ENCODE measurements at places on chromosomes 3 and 15. TPM values are rescaled to one million over a fixed set of nuclear protein-coding genes. Genes with fewer than 3 reads are reported as not detected.

RBP2 gene
- total RNA-seq = not detected

- no peak overlapping the region for H3K27ac ChIP-seq
- H3K4me1 ChIP-seq = no peaks in the 10 kb centered on the region
- H3K36me3 ChIP-seq = peaks cover 12% of the 10 kb centered on the region
- no peaks in the 10 kb centered on the region for H3K27me3 ChIP-seq
These were observed 86.2 kb downstream of the USP13 start for GRCh38 chr3:179738998-179739397.

GRCh38 chr3:101252945-101253344, 67.4 kb downstream of the IMPG2 start:
- H3K27me3 ChIP-seq = no peaks in the 10 kb centered on the region
- no peak overlapping the region for H3K4me3 ChIP-seq
- H3K27ac ChIP-seq = no peak overlapping the region
- no peaks in the 10 kb centered on the region for H3K4me1 ChIP-seq

- no peak overlapping the region for H3K4me3 ChIP-seq
- H3K27ac ChIP-seq = no peak overlapping the region
- H3K4me1 ChIP-seq = no peaks in the 10 kb centered on the region
These were observed 16.5 kb downstream of the UROC1 start for GRCh38 chr3:126501054-126501453.

GRCh38 chr3:52188556-52188955, 9.4 kb upstream of the ALAS1 start:
- H3K4me1 ChIP-seq = peaks cover 19% of the 10 kb centered on the region

DNA sequence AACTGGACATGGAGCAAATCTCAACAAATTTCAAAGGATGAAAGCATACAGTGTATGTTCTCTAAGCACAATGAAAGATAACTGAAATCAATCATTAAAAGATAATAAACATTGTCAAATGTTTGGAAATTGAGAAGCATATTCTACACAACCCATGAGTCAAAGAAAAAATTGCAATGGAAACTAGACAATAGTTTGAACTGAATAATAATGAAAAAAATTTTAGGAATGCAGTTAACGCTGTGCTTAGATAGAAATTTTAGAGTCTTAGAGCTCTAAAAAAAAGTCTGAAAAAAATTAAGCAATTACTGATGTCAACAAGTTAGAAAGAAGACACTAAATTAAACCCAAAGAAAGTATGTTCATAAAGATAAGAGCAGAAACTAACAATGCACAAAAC, 15.5 kb downstream of the RABL3 start:
- no peak for DNase-seq
- no peak overlapping the region for H3K27ac ChIP-seq
- no peaks in the 10 kb centered on the region for H3K27me3 ChIP-seq
- no peaks in the 10 kb centered on the region for H3K36me3 ChIP-seq
- no peaks in the 10 kb centered on the region for H3K4me1 ChIP-seq
- no peak overlapping the region for H3K4me3 ChIP-seq

DNA sequence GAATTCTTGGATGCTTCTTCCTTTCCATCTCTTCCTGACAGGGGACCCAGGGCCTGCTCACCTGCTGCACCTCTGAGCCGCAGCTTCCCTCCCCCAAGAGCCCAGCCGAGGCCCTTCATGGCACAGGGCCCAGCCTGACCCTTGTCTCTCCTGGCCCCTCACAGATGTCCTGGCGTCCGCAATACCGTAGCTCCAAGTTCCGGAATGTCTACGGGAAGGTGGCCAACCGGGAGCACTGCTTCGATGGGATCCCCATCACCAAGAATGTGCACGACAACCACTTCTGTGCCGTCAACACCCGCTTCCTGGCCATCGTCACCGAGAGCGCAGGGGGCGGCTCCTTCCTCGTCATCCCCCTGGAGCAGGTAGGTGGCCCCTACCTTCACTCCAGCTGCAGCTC, 66.2 kb downstream of the CORO2B start:
- no peaks in the 10 kb centered on the region for H3K36me3 ChIP-seq
- no peaks in the 10 kb centered on the region for H3K27me3 ChIP-seq
- no peak overlapping the region for H3K27ac ChIP-seq
- H3K4me3 ChIP-seq = no peak overlapping the region

OR5K2 gene
- total RNA-seq = not detected

GRCh38 chr3:17175187-17175807, 290.5 kb downstream of the PLCL2 start:
- no peak for DNase-seq
- no peak overlapping the region for H3K4me3 ChIP-seq
- no peaks in the 10 kb centered on the region for H3K36me3 ChIP-seq
- peaks cover 14% of the 10 kb centered on the region for H3K4me1 ChIP-seq
- no peak overlapping the region for H3K27ac ChIP-seq

DNA sequence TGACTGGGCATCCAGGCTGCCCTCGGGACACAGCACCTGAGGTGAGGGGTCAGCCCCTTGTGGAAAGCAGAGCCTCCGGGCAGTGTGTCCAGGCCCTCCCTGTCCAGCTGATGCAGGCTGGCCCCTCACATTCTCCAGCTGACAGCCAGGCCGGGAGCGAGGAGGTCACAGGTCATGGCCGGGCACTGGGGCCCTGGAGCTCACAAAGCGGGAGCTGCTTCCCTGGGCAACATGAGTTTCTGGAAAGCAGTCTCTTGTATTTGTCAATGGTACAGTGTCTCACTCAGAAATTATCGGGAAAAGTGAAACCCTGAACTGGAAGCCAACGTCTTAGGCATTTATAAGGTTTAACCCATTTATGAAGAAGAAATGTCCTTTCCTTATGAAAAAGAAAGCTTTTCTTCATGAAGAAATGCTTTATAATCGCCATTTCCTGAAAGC, 118.5 kb downstream of the OPA1 start:
- no peak overlapping the region for H3K27ac ChIP-seq
- no peaks in the 10 kb centered on the region for H3K36me3 ChIP-seq
- H3K4me1 ChIP-seq = no peaks in the 10 kb centered on the region

DNA sequence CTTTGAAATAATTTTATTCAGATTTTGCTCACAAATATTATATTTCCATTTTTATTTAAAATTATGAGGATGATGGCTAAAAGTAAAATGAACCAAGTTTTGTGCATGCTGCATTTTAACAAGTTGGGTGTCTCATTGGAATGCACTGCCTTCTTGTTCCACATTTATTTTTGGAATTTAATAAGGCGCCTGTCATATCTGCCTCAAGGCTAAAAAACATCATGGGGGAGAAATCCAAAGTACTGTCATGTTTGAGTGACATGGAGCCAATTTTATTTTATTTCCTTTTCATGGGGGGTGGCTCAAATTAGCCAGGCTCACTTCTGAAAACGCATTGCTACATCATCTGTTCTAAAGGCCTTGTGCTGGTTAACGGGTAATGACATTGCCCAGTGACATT, 205.1 kb downstream of the ROBO2 start:
- H3K27ac ChIP-seq = no peak overlapping the region
- no peak overlapping the region for H3K4me3 ChIP-seq

MYL3 gene
- total RNA-seq = not detected

DNA sequence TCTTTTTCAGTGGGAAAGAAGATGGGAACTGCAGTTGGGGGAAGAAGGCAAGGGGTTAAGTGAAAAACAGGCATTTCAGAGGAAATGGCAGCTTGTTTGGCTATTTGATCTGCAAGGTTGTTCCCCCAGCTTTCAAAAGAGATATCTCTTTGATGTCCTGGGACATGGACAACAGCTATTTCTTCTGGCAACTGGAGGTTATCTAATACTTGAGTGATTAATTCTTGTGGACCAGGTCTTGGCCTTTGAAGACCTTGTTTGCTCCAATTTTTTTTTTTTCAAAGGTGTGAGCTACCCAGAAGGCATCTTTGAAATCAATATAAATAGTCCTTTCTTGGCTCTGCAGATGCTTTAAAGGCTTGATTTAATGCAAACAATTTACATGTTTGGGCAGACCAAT, 51.5 kb downstream of the KATNBL1 start:
- H3K4me3 ChIP-seq = no peak overlapping the region
- H3K36me3 ChIP-seq = peaks cover 44% of the 10 kb centered on the region
- no peak overlapping the region for H3K27ac ChIP-seq
- no peaks in the 10 kb centered on the region for H3K27me3 ChIP-seq

ARPP21 gene
- total RNA-seq = not detected

DNA sequence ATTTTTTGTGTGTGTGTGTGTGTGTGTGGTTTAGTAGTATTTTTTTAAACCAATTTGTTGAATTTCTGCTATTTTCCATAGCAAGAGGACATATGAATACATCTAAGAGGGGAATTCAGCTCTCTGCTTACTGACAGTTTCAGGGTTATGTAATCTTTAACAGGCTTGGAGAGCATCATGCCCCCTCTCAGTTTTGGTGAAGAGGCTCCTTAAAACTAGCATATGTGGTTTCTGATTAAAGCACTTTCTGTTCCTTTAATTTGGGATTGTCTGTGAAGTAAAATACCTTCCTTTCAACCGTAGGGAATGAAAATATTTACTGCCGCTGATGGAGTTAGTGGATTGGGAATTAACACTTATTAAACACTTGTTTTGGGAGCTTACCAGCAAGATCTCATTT, 19.4 kb upstream of the NFKBIZ start:
- no peaks in the 10 kb centered on the region for H3K27me3 ChIP-seq
- H3K27ac ChIP-seq = peak overlapping the region; percentile 92
- peaks cover 41% of the 10 kb centered on the region for H3K4me1 ChIP-seq
- no peak for DNase-seq
- H3K36me3 ChIP-seq = no peaks in the 10 kb centered on the region

TM4SF18 gene
- 10.1 TPM for total RNA-seq

DNA sequence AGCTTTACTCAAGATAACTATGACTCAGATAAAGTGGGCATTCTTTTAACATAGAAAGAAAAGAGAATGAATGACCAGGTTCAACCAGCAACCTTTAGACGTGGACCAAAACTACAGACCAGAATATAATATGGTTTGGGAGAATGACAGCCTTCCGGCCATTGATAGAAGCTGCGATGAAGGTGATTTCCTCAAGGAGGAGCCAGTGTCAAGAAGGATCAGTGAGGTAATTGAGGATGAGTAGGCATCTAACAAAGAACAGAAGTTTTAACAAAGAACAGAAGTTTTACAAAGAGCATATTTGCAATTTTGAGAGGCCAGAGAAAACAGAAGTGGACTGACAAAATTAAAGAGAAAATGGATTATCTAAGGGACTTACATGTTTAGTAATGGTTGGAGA, 289.0 kb upstream of the AGTR1 start:
- no peak for DNase-seq
- H3K27me3 ChIP-seq = no peaks in the 10 kb centered on the region
- no peaks in the 10 kb centered on the region for H3K36me3 ChIP-seq
- H3K4me3 ChIP-seq = no peak overlapping the region

HTR3E gene
- total RNA-seq = not detected

OR4M2 gene
- total RNA-seq = not detected

MUSTN1 gene
- 30.2 TPM for total RNA-seq

CNTN3 gene
- not detected for total RNA-seq

RASGRF1 gene
- total RNA-seq = not detected

DNA sequence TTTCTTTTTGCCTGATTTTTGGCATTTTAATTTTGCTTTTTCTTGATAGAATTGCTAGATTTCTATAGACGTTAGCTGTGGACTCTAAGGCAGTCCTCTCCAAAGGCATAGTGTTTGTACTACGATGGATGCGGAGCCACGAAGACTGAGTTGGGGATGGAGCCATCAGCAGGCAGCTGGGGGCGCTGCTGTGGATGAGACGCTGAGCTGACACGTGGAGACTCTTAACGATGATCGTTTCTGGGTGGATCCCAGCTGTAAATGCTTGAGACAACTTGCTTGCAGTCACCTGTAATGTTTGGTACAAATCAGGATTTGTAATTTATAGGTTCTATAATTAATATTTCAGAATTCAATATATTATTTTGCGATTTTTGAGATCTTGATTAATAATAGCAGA, 13.3 kb upstream of the PPP1R2 start:
- no peak overlapping the region for H3K27ac ChIP-seq
- H3K4me3 ChIP-seq = no peak overlapping the region
- DNase-seq = no peak

DNA sequence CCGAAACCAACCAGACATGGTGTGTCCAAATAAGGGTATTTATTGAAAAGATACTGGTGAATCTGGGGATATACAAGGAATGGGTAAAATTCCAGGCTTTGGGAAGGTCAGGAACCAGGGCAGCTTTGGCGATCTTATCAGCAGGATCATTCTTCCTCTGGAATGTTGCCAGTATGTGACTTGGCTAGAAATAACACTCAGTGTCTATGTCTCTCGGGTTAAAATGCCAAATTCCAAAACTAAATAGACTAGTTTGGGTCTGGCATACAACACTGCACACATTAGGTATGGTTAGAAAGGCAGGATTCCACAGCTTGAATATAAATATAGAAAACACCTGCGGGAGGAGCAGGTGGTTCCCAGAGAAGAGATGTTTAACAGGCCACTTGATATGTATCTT, 220.2 kb upstream of the CD96 start:
- no peaks in the 10 kb centered on the region for H3K4me1 ChIP-seq
- H3K27me3 ChIP-seq = no peaks in the 10 kb centered on the region
- no peak overlapping the region for H3K4me3 ChIP-seq
- no peaks in the 10 kb centered on the region for H3K36me3 ChIP-seq

DNA sequence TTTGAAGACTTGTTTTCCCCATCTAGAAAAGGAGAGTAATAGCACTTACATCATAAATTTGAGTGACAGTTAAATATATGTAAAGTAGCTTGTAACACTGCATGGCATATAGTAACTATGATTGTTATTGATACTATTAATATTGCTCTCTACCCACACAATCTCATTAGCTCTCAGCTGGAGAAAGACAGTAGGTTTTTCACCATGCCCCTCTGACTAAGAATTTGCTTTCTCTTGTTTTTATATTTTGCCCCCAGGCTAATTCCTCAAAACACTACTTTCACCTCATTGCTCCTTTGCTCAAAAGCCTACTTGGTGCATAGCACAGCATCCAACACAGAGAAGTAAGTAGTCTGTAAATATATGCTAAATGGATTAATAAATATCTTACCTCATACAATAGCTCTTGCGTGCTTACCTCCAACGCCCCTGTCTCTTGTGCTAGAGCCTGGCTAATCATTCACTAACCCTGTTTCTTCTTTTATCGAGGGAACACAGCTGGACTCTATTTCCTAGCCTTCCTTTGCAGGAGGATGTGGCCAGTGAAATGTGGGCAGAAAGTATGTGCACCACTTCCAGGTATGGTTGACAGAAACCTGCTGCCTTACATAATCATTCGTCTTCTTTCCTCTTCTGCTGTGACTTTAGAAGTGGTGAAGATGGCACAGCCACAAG, 190.0 kb downstream of the PLCH1 start:
- H3K36me3 ChIP-seq = no peaks in the 10 kb centered on the region
- DNase-seq = no peak
- H3K4me3 ChIP-seq = no peak overlapping the region
- no peaks in the 10 kb centered on the region for H3K27me3 ChIP-seq
- H3K27ac ChIP-seq = no peak overlapping the region
- H3K4me1 ChIP-seq = no peaks in the 10 kb centered on the region

DNA sequence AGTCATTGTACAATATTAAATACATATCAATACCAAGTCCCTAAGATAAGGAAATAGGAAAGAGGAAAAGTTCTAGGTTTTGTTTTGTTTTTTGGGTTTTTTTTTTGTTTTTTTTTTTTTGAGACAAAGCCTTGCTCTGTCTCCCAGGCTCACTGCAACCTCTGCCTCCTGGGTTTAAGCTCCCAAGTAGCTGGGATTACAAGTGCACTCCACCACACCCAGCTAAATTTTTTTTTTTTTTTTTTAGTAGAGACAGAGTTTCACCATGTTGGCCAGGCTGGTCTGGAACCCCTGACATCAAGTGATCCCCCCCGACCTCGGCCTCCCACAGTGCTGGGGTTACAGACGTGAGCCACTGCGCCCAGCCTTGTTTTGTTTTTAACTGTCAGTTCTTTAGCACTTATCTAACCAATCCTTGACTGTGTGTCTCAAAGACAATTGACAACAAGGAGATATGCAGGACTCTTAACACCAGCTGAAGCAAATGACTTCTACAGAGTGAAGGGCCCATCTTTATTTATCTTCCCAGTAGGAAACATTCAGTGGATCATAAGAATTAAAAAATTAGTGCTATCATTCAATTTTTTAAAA, 100.0 kb upstream of the RAP2B start:
- no peak overlapping the region for H3K4me3 ChIP-seq
- no peaks in the 10 kb centered on the region for H3K4me1 ChIP-seq
- H3K27ac ChIP-seq = no peak overlapping the region
- H3K27me3 ChIP-seq = no peaks in the 10 kb centered on the region
- no peaks in the 10 kb centered on the region for H3K36me3 ChIP-seq
